ENCODE measurements at places on chromosomes 3 and 15. TPM values are rescaled to one million over a fixed set of nuclear protein-coding genes. Genes with fewer than 3 reads are reported as not detected.

- no peak for DNase-seq
Measured at GRCh38 chr15:74763416-74763815, 14.8 kb downstream of the CYP1A2 start.

DNA sequence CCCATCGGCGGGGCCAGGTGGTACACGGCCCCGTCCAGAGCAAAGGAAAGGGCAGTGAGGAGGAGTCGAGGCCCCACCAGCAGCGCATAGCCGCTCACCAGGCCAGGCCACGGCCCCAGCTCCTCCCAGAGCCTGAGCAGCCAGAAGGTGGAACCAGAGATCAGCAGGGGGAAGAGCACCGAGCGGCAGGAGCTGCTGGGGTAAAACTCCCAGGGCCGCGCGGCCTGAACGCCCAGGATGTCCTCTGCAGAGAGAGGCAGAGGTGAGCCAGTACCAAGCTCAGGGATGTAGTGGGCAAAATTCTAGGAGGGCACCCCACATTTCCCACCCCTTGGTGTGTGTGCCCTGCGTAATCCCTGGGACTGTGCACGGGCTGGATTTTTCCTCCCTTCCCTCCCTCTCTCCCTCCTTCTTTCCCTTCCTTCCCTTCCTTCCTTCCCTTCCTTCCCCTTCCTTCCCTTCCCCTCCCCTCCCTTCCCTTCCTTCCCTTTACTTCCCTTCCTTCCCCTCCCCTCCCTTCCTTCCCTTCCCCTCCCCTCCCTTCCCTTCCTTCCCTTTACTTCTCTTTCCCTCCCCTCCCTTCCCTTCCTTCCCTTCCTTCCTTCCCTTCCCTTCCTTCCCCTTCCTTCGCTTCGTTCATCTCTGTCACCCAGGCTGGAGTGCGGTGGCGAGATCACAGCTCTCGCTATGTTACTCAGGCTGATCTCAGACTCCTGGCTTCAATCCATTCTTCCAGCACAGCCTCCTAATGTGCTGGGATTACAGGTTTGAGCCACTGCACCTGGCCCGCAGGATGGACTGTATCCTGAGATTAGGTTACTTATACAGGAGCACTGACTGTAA, 6.3 kb upstream of the NCBP2 start:
- no peak for DNase-seq

TTLL13 gene
- total RNA-seq = 0.39 TPM

DNA sequence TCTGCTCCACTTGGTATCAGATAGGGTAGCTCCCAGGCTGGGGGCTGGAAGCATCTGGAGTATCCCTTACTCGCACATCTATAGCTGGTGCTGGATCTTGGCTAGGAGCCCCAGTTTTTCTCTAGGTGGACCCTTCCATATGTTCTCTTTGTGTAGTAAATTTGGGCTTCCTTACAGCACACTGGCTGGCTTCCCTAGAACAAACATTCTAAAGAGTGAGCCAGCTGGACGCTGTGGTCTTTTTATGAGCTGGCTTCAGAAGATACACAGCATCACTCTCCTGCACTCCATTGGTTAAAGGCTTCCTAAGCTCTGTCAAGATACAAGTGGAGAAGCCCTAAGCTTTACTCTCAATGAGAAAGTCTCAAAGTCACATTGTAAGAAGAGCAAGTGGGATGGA, 322.1 kb downstream of the WDR72 start:
- no peak for DNase-seq

GRCh38 chr15:37940876-37941275, 6.4 kb downstream of the TMCO5A start:
- DNase-seq = no peak

DNA sequence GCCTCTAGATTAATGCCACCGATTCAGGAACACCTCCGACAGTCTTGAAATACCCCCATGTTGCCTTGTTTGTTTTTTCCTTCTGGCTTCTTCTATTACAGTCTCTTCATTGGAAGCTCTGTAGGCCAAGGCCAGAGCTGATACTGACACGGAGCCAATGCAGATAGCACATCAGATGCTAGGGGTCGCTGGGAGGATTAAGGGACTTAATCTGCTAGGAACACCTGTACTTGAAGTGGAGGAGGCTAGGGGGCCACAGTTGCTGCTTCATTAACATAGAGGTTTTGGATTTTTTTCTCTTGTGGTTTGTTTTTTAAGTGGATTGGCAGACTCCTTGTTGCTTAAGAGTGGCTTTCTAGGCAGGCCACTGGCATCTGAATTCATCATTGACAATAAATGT, 49.6 kb downstream of the PARP14 start:
- DNase-seq = no peak

- no peak for DNase-seq
Measured at GRCh38 chr15:78763796-78764241, 47.4 kb downstream of the ADAMTS7 start.

GRCh38 chr3:127461286-127461910, 129.1 kb downstream of the TPRA1 start:
- no peak for DNase-seq

- no peak for DNase-seq
Measured at GRCh38 chr3:23785097-23785645, 20.6 kb upstream of the UBE2E1 start.

GRCh38 chr3:154220462-154220861, 99.3 kb downstream of the ARHGEF26 start:
- DNase-seq = no peak

SI gene
- not detected for total RNA-seq

DNA sequence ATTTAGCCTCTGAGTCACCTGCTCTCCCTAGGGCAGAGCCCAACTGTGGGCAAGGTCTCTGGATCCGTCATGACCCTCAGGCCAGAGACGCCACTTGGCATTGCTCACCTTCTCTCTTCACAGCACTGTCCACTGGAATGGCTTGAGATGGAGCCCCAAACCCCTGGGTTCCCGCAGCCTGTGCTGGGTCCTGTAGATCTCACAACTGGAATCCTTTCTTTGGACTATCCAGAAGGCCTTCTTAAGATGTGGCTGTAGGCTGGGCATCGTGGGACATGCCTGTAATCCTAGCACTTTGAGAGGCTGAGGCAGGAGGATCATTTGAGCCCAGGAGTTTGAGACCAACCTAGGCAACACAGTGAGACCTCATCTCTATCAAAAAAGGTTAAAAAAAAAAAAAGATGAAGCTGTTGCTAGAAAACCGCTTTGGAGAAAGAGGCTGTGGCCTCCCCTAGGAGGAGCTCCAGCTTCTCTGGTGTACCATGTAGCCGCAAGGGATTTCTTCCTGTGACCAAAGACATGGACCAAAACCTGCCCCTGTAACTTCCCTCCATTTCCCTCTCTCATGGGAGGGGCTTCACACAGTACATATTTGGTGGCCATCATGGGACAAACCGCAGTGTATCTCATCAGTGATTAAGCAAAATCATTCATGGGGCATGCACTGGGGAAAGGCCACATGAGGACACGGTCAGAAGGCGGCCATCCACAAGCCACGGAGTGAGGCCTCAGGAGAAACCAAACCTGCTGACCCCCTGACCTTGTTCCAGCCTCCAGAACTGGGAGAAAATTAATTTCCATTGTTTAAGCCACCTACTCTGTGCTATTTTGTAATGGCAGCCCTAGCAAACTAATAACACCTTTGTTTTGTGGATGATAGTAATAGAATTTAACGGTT, 23.3 kb upstream of the BUB1B start:
- no peak for DNase-seq

WDR72 gene
- total RNA-seq = 0.03 TPM

PLA2G4D gene
- not detected for total RNA-seq

GRCh38 chr3:55546866-55547669, 60.0 kb upstream of the WNT5A start:
- DNase-seq = no peak

- DNase-seq = no peak
Measured at GRCh38 chr3:191217301-191217700, 18.3 kb downstream of the OSTN start.

DNA sequence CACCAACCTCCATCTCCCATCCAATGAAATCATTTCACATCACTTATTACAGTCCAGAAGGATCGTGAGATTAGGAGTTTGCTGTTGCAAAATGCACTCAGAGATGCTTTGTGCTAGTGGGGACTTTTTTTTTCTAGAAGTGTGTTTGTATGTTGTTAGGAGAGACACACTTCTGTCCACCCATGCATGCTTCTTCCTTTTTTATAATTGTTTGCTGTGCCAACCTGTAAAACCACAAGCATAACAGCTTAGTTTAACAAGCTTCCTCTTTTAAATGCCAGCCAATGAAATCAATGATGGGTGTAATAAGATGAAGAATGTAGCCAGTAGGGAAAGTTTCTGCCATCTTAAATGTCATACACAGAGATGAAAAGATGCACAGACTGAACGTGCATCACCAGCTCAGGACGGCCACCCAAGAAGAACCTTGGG, 305.6 kb upstream of the STT3B start:
- no peak for DNase-seq

- DNase-seq = no peak
Measured at GRCh38 chr3:170563712-170564423, 22.0 kb downstream of the SLC7A14 start.

GRCh38 chr3:71521940-71522876, 61.3 kb downstream of the FOXP1 start:
- no peak for DNase-seq

GRCh38 chr3:145079436-145079835, 1081.5 kb downstream of the PLOD2 start:
- no peak for DNase-seq

CHSY1 gene
- 50.8 TPM for total RNA-seq

DNA sequence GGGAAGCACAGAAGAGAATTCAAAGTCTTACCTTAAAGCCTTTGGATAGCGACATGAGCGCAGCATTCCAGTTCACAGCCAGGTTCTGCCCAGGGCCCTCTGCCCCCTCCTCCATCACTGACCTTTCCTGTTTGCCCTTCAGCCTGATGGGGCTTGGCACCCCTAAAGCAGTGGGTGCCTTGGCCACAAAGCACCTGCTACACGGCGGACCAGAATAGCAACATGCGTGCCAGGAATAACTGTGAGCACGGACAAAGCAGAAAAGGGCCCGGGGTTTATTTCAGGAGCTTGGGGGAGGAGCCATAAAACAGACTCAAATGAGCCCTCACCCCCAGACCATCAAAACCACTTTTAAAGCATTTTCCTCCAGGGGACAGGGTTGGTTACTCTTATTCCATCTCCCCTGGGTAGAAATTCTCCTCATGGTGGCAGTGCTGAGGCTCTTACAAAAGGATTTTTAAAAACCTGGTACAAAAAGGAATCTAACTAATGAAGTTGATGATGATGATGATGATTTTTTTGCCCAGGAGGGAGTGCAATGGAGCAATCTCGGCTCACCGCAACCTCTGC, 135.4 kb downstream of the KLF13 start:
- no peak for DNase-seq

- DNase-seq = no peak
Measured at GRCh38 chr15:59691194-59691805, 2.2 kb upstream of the BNIP2 start.

- DNase-seq = no peak
Measured at GRCh38 chr3:141223673-141224166, 7.9 kb upstream of the PXYLP1 start.

GRCh38 chr3:23004971-23005370, 198.2 kb upstream of the UBE2E2 start:
- peak; percentile 38 for DNase-seq

GRCh38 chr3:134652409-134652831, 1.6 kb upstream of the KY start:
- DNase-seq = no peak

DNA sequence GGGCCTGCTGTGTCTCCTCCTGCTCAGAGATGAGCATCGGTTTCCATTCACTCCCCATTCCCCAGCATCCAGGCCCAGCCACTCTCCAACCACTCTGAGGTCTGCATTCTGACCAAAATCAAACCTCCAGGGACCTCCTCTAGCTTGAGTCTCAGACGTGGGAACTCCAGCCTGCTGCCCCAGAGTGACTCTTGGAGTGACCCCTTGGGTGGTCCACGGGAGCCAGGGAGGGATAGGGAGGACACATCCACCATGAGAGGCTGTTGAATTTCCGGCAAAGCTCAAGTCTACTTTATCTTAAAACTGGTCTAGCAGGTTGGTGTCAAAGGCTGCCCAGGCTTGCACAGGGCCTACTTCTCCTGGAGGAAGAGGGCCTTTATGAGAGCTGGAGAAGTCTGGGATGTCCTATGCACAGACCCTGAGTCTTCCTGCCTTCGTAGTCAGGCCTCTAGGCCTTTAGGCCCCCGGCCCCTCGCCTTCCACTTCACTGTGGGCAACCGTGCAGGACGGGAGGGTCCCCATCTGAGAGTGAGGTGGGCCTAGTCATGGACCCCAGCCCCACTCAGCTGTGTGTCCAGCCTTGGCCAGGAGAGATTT, 8.9 kb downstream of the CISH start:
- DNase-seq = no peak

- no peak for DNase-seq
Measured at GRCh38 chr3:47007001-47007400, 27.5 kb downstream of the NBEAL2 start.

GRCh38 chr3:190092250-190092649, 28.4 kb downstream of the P3H2 start:
- no peak for DNase-seq

PLSCR2 gene
- 0.54 TPM for total RNA-seq

- DNase-seq = no peak
Measured at GRCh38 chr15:77826006-77826695, 193.4 kb upstream of the LINGO1 start.

- DNase-seq = no peak
Measured at GRCh38 chr3:164040991-164041390, 1037.3 kb downstream of the SI start.

ARPC4 gene
- total RNA-seq = 117 TPM

DNA sequence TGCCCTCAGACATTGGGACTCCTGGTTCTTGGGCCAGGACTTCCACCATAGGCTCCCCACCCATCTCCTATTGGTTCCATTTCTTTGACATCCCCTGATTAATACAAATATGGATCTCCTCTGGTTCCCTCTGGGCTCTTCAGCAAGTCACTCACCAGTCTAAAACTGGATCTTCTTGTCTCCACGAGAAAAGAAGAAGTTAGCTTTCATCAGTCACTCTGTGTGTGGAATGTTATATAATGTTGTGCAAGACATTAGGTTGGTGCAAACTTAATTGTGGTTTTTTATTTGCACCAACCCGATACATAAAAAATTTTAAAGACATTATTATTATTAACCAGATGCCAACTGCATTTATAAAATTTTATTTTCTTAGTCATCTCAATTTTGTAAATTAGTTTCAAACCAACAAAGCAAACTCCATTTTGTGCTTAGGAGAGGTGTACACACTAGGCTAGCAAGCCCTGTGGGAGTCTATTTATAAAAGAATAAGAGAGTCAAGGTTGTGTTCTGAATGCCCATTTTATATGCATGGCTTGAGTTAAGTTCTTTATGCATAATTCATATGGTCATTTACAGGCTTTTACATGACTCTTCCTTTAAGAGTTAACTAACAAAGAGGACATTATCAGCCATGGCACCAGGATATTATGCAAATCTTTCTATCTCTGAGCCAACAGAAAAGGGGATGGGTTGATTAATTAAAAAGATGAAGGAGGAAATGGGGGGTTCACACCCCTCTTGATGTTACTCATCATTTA, 35.1 kb upstream of the IL12A start:
- DNase-seq = no peak

DNA sequence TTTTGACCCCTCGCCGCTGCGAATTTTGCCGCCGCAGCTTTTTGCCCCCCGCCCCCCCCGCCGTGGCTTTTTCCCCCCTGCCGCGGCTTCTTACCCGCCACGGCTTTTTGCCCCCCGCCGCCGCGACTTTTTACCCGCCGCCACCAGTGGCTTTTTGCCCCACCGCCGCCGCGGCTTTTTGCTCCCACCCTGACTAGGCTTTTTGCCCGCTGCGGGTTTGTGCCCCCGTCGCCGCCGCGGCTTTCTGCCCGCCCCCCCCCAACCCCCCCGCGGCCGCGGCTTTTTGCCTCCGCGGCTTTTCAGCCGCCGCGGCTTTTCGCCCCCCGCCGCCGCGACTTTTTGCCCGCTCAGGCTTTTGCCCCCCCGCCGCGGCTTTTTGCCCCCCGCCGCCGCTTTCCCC, 598.1 kb downstream of the GOLGA6L6 start:
- no peak for DNase-seq

- no peak for DNase-seq
Measured at GRCh38 chr3:149368674-149369497, 8.6 kb downstream of the TM4SF1 start.

Data from Panc1 (cell line).